ENCODE measurements at places on chromosomes 2 and 18.
A peak's percentile ranks its signal among the peaks of the same experiment; 100 is the strongest.

- DNase-seq = no peak
These were observed 23.2 kb downstream of the SPEG start for GRCh38 chr2:219457784-219458369.

DNA sequence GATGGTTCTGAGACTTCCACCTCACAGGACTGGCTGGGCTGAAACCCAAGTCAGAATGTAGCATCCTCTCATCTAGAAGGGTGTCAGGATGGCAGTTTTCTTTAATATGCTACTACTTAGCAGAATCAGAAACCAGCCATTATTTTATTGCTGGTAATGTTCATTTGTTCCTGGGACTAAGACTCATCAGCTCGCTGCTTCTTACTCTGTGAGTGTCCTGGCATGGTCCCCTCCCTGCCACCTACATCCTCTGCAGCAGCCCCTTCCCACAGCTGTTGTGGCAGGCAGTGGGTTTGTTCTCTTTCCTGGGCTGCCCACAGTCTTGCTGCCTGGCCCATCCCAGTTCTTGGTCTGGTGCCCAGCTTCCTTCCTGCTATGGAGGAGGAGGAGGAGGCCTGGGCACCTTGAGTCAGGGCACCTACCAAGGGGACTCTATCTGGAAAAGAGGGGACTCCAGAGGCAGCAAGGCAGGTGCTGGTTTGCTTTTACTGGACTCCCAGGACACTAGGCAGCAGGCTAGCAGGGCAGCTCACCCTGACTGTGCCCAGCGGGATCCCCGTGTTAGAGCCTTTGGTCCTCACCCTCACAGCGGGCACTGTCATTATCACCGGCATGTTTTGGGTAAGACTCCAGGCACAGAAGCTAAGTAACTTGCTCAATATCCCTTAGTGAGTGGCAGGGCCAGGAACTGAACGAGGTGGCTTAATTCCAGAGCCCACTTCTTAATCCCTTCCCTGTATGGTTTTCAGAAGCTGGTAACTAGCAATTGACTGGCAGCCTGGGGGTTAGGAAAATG is 62.1 kb downstream of the LRRFIP1 start:
- no peak for DNase-seq

- no peak for DNase-seq
These were observed 79.6 kb upstream of the SKOR2 start for GRCh38 chr18:47331026-47331425.

- no peak for DNase-seq
These were observed 221.5 kb upstream of the LYPD1 start for GRCh38 chr2:132891498-132891897.

DNA sequence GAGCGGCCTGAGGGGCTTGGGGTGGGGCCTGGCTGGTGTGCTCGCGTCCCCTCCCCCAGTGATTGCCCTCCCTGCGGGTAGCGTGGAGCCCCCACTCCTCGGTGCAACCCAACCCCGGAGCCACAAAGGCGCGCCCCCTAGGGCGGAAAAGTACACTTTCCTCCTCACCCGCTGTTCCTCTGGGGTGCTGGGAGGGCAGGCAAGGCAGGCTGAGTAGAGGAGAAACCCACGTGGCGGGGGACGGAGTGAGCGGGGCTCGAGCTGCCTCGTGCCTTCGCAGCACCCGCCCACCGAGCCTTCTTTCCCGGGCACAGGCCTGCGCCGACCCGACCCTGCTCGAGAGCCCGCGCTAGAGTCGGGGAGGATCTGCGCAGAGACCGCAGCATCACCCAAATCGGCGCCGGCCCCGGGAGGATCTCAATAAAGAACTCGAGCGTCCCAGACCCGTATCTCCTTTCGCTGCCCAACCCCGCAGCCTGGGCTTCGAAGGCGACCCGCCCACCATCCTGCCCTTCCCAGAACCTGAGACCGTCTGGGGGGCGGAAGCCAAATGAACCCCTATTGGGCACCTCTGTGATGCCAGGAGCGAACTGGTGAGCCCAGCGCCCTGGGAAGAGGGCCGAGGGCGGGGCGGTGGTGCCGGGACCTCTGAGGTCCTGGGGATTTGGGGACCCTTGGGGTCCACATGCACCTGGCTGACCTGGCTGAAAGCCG is 1.5 kb downstream of the UCN start:
- no peak for DNase-seq

DNA sequence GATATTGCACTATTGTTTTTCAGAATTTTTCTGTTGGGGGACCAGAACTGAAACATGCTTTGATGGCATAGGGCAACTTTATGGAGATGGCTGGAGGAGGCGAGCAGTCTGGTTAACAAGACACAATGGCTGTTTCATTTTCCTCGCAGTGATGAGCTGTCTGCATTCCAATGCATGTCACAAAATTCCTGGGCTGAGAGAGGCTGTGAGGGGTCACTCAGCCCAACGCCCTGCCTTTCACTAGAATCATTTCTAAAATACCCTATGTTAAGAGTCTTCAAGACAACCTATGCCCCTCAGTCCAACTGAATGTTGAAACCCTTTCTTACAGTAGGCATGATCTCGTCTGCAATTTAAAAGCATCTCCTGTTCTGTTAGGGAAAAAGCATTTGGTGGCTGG is 1090.0 kb downstream of the BCL11A start:
- no peak for DNase-seq

DNA sequence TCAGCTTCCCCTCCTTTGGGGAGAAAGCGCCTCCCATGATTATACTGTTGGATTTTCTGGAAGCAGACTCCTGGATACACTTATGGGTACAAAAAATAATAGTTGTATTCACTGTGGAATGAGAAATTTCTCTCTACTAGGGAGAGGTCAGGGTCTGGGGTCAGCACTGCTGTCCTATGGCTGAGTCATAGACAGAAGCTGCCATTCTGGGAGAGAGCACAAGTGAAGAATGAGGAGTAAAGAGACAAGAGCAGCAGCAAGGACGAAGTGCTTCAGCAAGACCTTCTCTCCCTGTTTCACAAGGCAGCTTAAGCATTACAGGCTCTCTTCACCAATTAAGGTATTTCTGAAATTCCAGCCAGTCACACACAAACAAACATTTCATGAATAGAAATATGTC is 10.1 kb upstream of the UNC80 start:
- no peak for DNase-seq

DNA sequence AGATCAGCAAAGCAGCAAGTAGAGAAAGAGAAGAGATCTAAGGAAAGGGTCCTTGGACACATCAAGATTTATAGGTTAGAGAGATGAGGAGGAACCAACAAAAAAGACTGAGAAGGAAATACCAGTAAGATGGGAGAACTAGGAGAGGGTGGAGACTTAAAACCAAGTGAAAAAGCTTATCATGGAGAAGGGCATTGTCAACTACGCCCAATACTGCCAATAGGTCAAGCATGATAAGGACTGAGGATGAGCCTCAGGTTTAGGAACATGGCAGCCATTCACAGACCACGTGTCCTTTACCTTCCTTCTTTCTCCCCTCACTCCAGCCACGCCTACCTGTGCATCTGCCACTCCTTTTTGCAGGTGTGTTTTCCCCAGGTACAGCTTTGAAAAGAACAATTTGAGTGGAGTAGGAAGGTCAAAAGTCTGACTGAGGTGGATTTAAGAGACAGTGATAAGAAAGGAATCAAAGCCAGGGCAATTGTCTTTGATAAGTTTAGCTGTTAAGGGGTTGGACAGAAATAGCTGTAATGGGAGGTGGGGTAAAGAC is 238.7 kb downstream of the STK39 start:
- no peak for DNase-seq

GRCh38 chr18:79816092-79816491 is 18.4 kb downstream of the KCNG2 start:
- DNase-seq = no peak

DNA sequence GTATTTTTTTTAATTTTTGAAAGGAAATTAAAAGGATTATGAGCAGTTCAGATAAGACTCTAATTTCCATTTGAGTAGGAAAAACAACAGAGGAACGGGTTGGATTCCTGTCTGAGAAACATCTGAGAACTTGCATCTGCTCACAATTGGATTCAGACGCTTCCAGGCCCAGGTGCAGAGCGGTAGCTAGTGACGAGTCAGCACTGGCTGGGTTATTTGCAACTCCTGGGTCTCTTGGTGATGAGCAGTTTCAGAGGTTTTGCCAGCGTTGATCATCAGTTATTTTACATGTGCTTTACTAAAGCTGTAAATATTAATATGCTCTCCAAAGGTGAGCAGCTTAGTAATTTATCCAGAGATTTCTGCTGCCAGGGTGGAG is 39.1 kb upstream of the B3GNT7 start:
- no peak for DNase-seq

- peak; percentile 11 for DNase-seq
These were observed 50.8 kb downstream of the ACYP2 start for GRCh38 chr2:54166121-54166773.

DNA sequence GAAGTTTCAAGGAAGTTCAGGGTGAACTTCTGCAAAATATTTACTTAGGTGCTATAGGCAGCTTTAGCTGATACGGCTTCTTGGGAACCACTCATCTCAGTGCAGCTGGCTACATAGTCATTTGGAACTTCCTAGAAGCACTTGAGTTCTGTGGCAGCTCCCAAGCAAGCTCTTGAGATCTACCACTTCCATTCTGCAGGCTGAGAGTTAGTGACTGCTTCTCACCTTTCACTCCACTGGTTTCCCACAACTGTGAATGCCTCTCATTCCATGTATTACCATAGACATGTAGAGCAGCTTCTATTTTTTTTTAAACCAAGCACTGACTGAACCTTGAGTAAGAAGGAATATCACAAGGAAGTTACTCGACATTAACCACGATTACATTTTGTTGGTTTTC is 994.1 kb upstream of the ACVR2A start:
- DNase-seq = peak; percentile 2

DNA sequence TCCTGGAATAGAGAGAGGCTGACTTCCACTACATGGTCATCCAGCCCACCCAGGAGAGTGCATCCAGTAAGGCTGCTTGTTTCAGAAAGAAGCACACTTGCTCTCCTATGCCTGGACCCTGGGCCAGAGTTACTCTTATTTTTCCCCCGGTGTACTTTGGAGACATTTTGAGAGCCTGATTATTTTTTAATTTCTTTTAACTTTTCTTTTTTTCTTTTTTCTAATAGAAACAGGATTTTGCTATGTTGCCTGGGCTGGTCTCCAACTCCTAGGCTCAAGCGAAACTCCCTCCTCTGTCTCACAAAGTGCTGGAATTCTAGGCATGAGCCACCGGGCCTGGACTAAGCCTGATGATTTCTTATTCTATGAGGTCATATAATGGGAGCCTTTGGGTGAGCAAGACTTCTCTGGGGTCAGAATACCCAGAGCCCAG is 62.2 kb downstream of the RPL37A start:
- no peak for DNase-seq

- DNase-seq = no peak
These were observed 4.1 kb downstream of the ITGA6 start for GRCh38 chr2:172431463-172431862.

DNA sequence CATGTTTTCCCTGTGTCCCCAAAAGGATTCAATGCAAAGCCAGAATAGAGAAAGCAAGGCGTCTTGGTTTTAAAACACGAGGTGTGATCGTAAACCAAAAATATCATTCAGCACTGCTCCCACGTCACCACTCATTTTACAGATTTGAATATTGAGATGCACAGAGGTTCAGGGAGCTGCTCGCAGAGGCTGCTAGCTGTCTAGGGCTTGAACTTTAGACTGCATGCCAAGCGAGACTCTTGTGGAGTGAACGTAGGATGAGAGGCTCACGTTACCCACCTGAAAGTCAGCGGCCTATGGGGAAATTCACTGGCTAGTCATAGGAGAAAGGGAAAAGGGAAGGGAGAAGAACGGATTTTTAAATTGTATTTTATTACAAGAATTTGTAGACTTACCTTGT is 130.1 kb downstream of the MBP start:
- DNase-seq = no peak

GRCh38 chr2:140808820-140809219 is 1322.0 kb downstream of the LRP1B start:
- DNase-seq = no peak

DNA sequence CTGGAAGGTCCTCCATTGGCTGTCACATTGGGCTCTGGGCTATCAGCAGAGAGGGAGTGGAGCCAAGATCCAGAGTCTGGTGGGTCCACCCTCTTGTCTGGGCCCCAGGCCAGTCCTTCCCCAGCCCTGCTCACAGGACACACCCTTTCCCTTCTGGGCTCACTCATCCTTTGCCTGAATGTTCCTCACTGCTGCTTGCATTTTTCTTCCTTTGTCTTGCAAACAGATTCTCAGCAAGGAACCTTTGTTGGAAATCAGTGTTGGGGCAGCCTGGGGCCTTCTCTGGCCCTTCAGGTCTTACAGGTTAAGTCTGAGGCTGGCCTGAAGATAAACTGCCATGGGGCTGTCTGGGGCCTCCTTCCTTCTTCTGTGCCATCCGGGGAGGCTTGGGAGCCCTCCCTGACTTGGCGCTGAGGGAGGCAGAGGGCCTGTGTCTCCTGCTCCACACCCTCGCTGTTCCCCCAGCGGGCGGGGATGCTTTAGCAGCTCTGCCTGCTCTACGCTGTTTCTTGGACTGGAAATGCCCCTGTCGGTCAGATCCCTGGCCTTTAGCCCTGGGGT is 11.5 kb upstream of the CELF4 start:
- no peak for DNase-seq

GRCh38 chr2:46067501-46068305 is 229.5 kb upstream of the EPAS1 start:
- peak; percentile 98 for DNase-seq

GRCh38 chr2:43073401-43073825 is 153.0 kb downstream of the ZFP36L2 start:
- DNase-seq = peak; percentile 87

- peak; percentile 23 for DNase-seq
These were observed 10.0 kb downstream of the FHOD3 start for GRCh38 chr18:36307513-36307912.

DNA sequence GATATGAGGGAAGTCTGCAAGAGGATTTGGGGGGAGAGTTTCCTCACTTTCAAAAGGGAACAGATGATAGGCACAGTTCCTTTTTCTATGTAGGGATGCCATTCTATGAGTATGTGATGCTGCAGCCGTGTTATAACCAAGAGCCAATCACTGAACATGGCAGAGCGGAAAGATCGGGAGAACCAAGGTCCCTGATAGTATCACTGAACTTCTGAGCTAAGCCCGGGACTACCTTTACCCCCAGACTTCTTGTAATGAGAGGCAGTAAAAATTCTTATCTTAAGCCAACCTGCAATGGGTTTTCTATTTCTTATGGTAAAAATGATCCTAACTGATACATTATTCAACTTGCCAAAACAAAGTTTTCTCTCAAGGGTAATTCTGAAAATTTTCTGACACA is 21.6 kb upstream of the SLC1A4 start:
- DNase-seq = no peak

GRCh38 chr18:75183524-75183923 is 25.4 kb downstream of the PTGR3 start:
- DNase-seq = no peak

DNA sequence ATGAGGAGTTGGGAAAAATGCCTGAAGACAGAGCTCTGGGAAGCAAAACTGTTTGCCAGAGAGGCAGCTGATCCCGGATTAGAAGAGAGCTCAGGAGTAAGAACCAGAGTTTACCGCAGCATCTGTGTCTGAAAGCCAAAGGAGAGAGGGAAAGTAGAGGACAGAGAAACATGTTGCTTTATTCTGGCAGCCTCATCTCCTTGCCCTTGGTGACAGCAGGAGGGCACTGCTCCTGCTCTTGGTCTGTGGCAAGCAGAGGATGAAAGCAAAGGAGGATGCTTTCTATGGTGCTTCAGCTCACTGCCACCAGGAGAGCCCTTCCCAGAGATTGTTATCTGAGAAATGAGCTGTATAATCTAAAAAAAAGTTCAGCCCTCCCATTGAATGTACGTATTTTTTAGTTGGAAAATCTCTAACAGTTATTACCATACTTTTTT is 7.7 kb downstream of the SLC1A4 start:
- peak; percentile 14 for DNase-seq
